Activated naive CD8-positive, alpha-beta T cell treated with anti-CD3 and anti-CD28 coated beads for 36 hours (primary cell): ENCODE measurements at places on chromosomes 5 and 9.

- DNase-seq = no peak
These were observed 7.7 kb downstream of the CXCL14 start for GRCh38 chr5:135571066-135571609.

DNA sequence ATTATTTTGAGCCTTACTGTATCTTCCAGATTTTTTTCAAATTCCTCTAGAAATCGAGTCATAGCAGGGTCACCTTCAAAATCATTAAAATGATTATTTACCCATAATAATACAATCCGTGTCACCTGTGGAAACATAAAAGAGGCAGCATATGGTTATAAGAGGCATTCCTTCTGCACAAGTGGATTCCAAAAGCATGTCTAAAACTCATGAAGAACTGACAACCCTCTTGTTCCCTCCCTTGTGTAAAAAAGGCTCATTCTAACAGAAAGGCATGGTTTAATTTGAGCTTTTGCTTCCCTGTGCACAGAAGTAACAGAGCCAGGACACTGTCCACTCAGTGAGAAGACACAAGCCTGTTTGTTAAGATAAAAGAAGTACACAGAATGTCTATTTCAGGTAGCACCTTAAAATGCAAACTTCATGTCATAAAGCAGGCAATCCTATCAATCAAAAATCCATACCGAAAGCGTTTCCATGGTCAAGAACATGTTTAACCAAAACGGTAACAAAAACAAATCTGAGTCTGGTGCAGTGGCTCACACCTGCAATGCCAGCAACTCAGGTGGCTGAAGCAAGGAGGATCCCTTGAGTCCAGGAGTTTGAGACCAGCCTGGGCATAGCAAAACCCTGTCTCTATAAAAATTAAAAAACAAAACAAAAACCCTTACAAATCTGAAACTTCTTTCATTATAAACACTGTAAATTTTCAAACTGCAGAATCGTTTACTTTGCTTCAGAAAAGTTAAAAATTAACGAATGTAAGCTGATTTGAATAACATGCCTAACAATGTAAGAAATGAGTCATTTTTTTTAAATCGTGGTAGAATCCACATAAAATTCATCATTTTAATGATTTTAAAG, 139.3 kb downstream of the RAPGEF6 start:
- no peak for DNase-seq

- no peak for DNase-seq
These were observed 41.4 kb downstream of the PDE8B start for GRCh38 chr5:77251921-77252320.

DNA sequence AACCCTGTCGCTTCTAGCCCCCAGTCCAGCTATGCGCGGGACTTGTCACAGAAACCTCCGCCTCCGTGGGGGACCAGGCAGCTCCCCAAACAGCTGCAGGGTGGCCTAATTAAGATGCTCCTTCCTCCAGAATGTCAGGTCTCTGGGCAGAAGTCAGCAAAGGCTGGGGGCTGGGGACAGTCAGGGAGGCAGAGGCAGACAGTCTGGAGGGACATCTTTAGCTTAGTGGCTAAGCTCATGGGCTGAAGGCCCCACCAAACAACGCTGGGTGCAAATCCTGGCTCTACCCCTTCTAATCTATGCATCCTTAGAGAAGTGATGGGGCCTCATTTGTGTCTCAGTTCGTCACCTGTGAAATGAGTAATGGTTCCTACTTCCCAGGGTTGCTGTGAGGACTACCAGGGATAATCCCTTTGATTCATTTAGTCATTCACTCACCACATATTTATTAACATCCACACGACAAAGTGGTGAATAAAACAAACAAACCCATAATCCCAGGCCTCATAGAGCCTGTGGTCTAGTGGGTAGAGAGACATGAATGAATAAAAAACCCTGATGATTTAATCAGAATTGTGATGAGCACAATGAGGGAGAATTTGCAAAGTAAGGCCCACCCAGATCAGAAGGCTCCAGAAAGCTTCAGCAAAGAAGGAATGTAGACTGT, 20.2 kb upstream of the MED27 start:
- no peak for DNase-seq

- DNase-seq = no peak
These were observed 2.0 kb upstream of the SPATA31E1 start for GRCh38 chr9:87880683-87881082.

DNA sequence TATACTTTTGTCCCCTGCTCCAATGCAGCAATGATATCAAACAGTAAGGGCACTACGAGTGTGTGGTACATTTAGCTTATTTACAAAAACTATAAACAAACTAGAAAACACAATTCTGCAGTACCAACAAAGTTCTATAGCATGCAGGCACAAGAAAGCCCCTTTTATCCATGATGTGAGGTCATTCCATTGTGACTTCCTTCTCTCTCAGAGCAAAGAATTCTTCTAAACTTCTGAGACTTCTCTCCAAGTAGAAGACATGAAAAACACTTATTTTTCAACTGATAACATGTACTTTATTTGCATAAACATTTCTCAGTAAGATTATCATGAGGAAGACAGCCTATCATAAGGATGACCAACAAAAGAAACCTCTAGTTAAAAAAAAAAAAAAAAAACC, 569.8 kb downstream of the TLE1 start:
- no peak for DNase-seq

DNA sequence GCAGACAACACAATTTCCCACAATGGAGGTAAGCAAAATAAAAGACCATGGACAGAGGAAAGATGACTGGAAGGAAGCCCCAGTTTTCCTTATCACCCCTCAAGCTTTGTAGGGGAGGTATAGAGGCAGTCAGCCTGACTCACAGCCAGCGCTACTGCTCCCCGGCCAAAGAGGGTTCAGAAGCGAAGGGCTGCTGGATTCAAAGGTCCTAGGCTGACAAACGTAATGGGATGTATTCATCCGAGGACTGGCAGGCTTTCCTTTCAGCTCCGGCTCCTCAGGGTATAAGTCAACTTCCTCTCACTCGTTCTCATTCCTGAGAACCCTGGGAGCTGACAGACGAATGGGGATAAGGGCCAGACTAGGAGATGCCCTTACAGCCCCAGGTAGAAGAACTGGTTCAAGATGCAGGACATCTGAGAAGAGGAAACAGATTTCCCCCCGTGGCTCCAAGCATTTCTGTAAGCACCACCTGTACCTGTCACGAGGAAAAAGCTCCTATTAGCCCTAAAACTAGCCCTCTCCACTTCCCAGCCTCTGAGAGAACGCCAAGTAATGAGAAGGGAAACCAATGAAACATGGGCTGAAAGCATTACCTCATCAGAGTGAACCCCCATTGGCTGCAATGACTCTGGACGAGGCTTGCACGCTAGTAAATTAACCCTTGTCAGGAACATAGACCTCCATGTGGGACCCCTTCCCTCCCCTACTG, 22.1 kb upstream of the FAM13B start:
- DNase-seq = no peak

- DNase-seq = no peak
These were observed 209.6 kb upstream of the SLC30A5 start for GRCh38 chr5:68884144-68884754.

DNA sequence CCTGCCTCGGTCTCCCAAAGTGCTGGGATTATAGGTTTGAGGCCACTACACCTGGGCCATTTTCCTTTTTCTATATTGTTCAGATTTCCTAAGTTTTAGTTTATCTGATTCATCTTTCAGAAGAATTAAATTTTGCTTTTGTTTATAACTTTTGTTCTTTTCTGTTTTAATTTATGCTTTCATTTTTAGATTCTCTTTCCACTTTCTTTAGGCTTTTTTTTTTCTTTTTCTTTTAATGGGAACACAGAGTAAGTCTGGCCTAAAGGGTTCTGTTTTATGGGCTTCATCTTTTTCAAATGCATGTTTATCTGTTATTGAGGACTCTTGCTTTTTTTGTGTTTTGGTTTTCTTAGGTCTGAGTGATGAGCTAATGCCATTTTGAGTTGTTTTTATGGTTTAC, 42.1 kb downstream of the SNX30 start:
- no peak for DNase-seq

DNA sequence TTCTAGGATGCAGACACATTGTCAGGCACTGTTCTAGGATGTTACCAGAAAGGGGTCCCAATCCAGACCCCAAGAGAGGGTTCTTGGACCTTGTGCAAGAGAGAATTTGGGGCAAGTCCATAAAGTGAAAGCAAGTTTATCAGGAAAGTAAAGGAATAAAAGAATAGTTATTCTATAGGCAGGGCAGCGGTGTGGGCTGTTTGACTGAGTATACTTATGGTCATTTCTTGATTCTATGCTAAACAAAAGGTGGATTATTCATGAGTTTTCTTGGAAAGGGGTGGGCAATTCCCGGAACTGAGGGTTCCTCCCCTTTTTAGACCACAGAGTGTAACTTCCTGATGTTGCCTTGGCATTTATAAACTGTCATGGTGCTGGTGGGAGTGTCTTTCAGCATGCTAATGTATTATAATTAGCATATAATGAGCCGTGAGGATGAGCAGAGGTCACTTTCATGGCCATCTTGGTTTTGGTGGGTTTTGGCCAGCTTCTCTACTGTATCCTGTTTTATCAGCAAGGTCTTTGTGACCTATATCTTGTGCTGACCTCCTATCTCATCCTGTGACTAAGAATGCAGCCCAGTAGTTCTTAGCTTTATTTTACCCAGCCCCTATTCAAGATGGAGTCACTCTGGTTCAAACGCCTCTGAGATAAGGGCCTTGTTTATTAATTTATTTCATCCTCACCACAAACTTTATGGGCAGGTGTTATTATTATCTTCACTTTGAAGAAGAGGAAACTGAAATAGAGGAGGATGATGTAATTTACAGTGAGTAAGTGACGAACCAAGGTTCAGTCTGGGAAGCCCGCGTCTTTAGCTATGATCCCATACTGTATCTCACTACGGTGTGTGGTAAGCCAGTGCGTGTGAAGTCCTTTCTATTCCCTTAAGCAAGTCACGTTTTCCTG, 186.0 kb upstream of the KLF4 start:
- no peak for DNase-seq

DNA sequence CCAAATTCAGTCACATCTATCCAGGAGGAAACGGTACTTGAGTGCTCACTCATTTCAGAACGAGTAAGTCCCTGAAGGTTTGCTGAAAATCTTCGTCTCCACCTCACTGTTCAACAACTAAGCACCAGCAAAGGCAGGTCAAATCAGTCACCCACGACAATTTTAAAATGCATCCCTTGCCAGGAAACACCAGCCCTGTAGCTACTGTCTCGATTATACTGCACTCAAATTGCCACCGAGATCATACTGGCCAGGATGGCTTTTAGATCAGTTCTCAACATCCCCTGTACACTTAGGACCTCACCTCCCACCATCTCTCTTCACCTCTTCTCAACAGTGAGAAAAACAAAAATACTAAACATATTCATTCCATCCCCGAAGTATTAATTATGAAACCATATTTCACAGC, 298.6 kb downstream of the AGTPBP1 start:
- DNase-seq = no peak

- no peak for DNase-seq
These were observed 210.8 kb downstream of the FGF10 start for GRCh38 chr5:44178414-44178813.

DNA sequence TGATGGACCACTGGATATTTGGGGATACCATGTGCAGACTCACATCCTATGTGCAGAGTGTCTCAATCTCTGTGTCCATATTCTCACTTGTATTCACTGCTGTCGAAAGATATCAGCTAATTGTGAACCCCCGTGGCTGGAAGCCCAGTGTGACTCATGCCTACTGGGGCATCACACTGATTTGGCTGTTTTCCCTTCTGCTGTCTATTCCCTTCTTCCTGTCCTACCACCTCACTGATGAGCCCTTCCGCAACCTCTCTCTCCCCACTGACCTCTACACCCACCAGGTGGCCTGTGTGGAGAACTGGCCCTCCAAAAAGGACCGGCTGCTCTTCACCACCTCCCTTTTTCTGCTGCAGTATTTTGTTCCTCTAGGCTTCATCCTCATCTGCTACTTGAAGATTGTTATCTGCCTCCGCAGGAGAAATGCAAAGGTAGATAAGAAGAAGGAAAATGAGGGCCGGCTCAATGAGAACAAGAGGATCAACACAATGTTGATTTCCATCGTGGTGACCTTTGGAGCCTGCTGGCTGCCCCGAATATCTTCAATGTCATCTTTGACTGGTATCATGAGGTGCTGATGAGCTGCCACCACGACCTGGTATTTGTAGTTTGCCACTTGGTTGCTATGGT, 54.5 kb upstream of the HNRNPA0 start:
- DNase-seq = no peak

DNA sequence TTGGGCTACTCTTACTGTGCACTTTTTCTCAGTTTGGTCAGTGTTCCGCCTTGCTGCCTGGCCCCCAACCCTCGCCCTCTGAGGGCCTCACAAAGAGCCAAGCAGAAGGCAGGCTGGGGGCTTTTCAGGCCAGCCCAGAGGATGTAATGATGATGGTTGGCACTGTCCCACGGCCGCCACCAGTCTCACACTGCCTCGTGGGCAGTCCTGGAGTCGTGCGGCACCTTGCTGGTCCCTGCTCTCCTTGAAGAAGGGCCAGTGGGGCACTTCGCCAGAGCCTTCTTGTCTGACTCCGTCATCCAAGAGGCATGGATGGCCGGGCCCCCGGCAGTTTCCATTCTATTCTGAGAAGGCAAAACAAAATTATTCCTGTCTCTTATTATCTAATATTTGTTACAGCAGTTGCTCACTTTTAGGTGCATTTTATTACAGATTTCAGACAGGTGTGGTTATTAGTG, 21.0 kb downstream of the TENT4A start:
- DNase-seq = no peak

GRCh38 chr5:169333518-169333917, 32.6 kb upstream of the SLIT3 start:
- no peak for DNase-seq

GRCh38 chr5:50786073-50786472, 119.6 kb downstream of the PARP8 start:
- DNase-seq = no peak

DNA sequence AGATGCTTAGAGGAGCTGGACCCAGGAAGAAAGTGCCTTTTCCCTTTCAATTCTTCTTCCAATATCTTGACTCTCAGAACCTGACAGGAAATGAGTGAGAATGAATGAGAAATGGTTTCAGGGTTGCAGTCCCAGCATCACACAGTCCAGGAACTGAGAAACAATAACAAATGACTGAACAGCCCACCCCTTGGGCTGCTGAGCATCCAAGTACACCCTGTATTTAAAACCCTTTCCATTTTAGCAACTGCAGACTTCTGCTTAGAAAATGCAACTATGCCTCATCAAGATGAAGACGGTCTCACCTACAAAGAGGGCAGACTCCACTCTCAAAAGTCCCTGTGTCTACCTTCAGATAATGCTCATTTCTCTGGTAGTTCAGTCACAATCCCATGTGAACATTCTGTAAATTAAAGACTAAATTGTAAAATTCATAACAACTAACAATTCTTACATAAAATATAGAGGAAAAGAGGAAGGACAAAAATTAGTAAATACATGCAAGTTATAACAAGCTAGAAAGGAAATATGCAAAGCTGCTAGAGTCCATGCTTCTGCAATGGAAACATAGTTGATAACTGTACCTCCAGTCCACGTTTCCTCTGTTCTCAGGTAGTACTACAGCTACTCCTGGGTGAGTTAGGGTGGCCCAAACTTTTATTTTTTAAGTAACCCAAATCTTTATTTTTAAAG, 316.5 kb downstream of the ICE1 start:
- DNase-seq = no peak

DNA sequence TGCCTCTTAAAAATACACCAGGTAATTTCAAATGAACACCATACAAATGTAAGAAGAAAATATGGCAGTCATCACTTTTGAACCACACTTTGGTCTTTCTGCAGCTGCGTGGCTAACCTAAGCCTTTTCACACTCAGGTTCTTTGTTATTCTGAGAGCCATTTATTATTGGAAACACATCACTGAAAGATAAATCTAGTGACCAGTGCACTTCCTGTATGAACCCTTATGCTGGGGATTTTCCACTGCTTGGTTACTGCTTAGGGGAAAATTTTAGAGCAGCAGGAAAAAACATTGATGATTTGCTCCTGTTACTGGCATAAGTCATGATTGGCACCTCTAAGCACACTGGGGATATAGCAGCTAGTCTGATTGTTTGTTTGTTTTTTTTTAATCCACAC, 58.6 kb upstream of the RANBP3L start:
- no peak for DNase-seq
